Astrocyte (in vitro differentiated cells and primary cell): ENCODE measurements at places on chromosomes 4 and X. TPM values are rescaled to one million over a fixed set of nuclear protein-coding genes. Genes with fewer than 3 reads are reported as not detected.

The DRD5 gene
- total RNA-seq = not detected in 2 replicates

The DIPK2B gene
- total RNA-seq = not detected in 2 replicates

The ABLIM2 gene
- total RNA-seq = 0.36 and 0.50 TPM in 2 replicates

The CLDN22 gene
- total RNA-seq = not detected in 2 replicates

DNA sequence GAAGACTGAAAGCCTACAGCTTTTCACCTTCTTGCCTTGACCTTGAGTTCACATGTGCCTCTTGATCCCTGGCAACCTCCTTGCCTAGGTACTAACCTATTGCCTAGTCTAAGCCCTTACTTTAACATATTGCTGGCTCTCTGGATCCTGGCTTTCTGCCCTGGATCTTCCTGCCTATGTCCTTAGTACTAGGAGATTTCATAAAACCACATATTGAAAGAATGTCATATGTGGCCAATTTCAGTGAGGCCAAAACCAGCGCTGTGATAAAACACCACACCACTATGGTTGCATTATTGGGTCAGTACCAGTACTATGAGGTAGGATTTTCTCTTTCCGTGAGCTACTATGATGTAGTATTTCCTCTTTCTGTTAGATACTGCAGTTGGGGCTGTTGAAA is 80.4 kb downstream of the CT47B1 start:
- no peak overlapping the region for H3K27ac ChIP-seq
- no peaks in the 10 kb centered on the region for H3K36me3 ChIP-seq
- peak; percentile 60 for DNase-seq

DNA sequence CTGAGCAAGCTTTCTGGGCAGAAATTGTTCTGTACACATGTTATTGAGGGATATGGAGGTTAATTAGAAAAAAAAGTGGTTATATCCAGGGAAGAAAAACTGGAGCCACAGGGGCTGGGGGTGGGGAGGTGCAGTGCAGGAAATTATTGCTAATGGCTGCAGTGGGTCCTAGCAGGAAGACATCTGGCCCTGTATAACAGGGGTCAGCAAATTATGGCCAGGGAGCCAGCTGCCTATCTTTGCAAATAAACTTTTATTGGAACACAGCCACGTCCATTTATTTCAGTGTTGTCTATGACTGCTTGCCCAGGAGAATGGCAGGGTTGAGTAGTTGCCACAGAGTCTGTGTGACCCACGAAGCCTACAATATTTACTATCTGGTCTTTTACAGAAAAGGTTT is 23.4 kb upstream of the PRPS2 start:
- DNase-seq = no peak
- no peak overlapping the region for H3K4me3 ChIP-seq
- no peaks in the 10 kb centered on the region for H3K4me1 ChIP-seq
- no peaks in the 10 kb centered on the region for H3K36me3 ChIP-seq
- H3K27me3 ChIP-seq = no peaks in the 10 kb centered on the region

- no peaks in the 10 kb centered on the region for H3K4me1 ChIP-seq
- H3K36me3 ChIP-seq = no peaks in the 10 kb centered on the region
- no peak overlapping the region for H3K4me3 ChIP-seq
- no peaks in the 10 kb centered on the region for H3K27me3 ChIP-seq
- DNase-seq = no peak
These were observed 424.2 kb downstream of the KLHL4 start for GRCh38 chrX:87941841-87942240.

GRCh38 chr4:56860781-56861180 is 39.3 kb upstream of the SPINK2 start:
- no peaks in the 10 kb centered on the region for H3K4me1 ChIP-seq
- H3K27me3 ChIP-seq = no peaks in the 10 kb centered on the region
- DNase-seq = no peak
- no peak overlapping the region for H3K4me3 ChIP-seq

DNA sequence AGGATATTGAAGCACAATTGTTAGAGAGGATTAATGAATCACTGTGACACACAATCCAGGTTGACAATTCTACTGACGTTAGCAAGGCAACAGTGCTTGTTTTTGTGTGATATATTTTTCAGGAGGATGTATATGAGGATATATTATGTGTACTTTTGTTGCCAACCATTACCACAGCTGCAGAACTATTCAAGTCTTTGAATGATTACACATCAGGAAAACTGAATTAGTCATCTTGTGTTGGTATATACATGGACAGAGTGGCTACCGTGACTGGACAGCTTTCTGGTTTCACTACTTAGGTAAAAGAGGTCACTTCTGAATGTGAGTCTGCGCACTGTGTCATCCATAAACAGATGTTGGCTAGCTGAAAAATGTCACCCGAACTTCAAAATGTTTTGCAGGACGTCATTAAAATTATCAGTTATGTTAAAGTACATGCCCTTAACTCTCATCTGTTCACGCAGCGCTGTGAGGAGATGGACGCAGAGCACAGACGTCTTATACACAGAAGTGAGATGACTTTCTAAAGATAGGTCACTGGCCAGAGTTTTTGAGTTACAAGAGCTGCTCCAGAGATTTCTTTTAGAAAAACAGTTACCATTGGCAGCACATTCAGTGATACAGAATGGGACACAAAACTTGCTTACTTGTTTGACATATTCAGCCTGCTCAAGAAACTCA is 69.0 kb downstream of the MRPL1 start:
- H3K27ac ChIP-seq = peak overlapping the region; percentile 67
- H3K36me3 ChIP-seq = no peaks in the 10 kb centered on the region
- no peaks in the 10 kb centered on the region for H3K27me3 ChIP-seq
- peaks cover 17% of the 10 kb centered on the region for H3K4me1 ChIP-seq
